ENCODE measurements at places on chromosomes 4 and X.

DNA sequence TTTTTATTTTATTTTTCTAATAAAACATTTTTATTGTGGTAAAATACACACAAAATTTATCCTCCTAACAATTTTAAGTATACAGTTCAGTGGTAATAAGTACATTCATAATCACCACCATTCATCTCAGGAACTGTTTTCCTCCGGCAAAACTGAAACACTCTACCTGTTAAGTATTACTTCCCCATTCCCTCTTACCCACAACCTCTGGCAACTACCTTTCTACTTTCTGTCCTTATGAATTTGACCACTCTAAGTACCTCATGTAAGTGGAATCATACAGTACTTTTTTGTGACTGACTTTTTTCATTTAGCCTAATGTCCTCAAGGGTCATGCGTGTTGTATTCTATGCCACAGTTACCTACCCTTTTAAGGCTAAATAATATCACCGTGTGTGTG lies 21.1 kb upstream of the HSFX4 start:
- DNase-seq, result no peak

- DNase-seq, result no peak
Measured at GRCh38 chr4:13103382-13104015, 380.6 kb downstream of the RAB28 start.

GRCh38 chr4:85700362-85700761 lies 225.4 kb downstream of the ARHGAP24 start:
- no peak for DNase-seq

- DNase-seq, result no peak
Measured at GRCh38 chr4:121462660-121463261, 81.9 kb upstream of the QRFPR start.

GRCh38 chrX:53122013-53122412 lies 28.1 kb downstream of the KANTR start:
- DNase-seq, result no peak

DNA sequence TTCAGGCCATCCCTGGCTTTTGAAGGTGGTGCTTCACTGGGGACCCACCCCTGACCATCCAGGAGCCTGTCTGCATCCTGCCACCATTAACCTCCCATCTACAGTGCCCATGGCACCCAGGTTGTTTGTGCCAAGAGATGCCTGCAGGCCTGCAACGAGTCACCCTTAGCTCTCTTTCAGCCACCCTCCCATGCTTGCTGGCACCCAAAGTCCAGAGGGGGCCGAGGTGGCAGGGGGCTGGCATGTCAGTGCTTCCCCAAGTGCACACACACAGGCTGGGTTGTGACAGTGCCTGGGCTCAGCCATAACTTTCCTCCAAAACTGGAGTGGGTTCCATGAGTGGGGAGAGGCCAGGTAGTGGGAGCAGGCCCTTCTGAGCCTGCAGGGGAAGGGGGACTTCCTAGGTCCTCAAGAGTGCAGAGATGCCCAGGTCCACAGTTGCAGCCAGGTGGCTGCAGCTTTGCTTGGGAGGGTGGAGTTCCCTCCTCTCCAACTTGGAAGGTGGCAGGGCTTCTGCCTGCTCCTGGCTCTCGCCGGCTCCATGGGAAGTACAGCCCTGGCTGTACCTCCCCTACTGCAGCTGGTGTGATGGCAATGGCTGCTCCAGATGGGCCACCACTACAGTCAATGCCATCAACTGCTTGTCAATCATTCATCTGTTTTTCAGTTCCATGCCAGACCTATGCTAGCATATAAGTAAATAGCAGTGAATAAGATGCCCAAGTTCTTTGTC lies 235.9 kb upstream of the GIMD1 start:
- no peak for DNase-seq

DNA sequence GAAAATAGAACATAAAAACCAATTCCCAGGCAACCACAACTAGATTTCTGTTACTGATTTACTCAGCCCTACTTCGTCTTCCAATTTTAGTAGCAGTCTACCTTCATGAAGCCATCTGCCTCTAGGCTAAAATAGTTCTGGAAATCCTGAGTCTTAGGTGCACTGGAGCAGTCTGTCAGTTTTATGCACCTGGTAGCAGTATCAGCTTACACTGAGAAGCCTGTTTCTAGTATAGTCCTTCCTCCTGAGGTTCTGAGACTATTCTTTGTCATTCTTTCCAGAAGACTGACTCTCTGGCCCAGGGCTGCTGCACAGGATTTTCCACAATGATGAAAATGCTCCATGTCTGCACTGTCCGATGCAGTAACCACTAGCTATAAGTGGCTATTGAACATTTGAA lies 16.9 kb upstream of the HPRT1 start:
- no peak for DNase-seq

DNA sequence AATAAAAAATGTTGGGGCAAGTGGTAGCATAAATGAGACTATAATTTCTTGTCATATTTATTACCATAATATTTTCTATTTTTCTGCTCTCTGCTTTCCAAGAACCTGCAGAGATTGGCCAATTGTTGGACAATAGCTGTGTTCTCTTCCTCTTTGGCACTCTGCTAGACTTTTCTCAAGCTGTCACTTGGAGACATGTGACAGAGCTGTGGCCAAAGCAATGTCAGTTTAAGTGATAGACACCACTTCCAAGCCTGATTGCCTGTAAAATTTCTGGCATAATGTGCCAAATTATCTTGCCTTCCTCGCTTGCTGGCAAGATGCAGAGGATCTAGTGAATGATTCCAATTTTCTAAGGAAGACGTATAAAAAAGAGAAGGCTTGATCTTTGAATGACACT lies 162.2 kb upstream of the NDST4 start:
- no peak for DNase-seq

DNA sequence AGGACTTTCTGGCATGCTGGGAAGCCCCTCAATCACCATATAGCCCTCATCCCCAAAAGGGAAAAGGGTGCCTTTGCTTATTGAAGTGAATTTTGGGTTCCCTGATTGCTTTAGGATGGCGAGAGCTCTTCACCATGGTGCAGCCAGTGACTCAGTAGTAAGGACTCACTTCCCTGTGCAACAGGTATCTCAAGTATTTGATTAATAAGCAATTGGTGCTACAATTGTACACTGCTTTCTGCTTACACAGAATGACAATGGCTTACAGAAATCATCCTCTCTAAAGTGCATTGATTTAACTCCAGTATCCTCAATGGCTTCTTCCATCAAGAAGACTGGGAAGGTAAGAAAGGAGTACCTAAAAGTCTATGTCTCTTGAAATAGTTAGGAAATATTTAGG lies 143.7 kb upstream of the SMIM10 start:
- DNase-seq, result no peak

DNA sequence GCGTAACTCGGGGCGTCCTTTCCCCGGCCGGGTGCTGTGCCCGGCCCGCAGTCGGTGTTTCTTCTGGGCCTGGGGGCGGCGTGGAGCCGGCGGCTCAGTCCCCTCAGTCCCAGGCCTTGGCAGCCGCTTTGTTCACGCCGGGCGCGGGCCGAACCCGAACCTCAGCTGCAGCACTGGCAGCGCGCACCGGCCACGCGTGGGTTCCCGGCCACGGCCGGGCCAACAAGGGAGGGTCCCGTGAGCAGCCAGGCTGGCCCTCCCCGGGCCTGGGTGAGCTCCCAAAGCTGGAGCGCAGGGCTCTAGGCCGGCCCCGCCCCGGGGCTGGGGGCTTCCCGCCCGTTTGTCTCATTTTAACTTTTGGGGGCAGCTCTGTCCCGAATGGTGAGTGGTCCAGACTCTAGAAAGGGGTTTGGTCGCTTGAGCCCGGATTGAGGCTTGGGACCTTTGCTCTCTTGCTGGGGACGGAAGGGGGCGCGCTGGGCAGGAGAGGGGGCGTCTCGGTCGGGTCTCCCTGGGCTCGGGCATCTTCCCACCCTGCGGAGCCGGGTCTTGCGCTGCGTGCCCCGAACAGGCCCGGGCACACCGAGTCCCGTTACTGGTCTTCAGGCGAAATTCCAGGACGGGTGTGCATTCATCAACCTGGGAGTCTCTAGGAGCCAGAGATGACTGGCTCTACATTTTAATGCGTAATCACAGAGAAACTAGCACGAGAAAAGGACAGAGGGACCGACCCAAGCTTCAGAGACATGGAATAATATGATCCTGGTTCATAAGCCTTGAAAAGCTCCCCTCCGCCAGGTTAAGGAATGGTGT lies 177.1 kb downstream of the CBR4 start:
- DNase-seq, result no peak

DNA sequence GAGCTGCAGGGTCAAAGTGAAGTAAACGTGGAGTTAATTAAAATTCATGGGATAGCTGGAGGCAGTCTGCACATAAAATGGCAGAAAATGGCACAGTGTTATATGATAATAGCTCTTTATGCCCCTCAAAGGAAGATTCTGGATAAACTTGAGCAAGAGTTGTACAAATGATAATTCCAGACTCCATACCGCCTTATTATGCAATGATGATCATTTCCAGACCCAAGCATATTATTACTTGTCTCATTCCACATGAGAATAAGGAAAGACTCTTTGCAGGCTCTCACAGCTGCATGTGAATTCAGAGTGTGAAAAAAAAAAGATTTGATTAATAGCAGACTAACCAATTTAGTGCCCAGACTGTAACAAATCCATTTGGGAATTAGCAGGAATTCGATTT lies 105.4 kb downstream of the STK32B start:
- DNase-seq, result no peak

DNA sequence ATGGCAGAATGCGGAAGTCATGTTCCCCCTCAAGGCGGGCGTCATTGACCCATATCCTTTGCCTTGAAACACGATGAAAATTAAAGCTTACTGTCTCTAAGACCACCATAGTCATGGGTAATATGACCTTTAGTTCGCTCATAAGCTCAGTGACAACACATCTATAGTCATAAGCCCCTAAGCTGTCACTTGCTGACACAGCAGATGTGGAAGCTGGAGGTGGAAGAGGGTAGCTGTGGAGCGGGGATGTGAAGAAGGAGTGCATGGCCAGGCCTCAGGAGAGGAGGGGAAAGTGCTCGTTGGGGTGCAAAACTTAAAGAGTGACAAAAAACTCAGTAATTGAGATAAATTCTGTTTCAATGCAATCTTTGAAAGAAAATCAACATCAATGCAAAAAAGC lies 134.0 kb upstream of the PDLIM3 start:
- no peak for DNase-seq

DNA sequence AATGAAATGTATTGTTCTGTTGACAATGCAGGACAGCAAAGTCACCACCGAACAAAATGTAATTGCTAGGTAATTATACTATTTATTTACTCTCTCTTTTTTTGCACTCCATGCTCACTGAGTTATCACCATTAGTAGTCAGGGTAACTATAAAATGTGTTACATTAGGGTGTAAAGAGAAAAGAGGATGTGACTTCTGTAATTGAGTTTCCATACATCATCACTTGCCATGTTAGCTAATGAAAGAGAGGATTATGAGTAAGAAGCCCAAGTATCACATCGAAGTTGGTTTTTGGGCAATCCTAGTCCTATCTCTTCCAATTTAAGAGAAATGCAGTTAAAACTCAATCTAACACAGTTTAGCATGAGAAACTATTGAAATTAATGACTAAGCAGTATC lies 7.6 kb downstream of the ZXDA start:
- DNase-seq, result no peak

DNA sequence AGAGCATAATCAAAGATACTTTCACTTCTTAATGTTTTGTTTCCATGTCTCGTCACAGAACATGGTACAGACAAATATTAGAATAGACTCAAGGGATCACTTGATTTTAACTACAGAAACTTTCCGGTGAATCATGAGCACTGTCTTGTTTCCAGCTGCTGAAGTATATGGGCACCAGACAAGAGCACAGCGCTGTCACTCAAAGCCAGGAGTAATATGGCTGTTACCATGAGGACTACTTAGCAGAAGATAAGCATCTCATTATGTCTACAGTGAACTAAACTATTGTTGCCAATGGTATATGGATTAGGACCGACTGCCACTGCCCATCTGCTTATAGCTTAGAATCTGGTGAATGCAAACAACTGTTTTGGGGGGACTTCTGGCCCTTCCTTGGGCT lies 34.3 kb downstream of the MECP2 start:
- DNase-seq, result no peak

All from activated naive CD8-positive, alpha-beta T cell treated with anti-CD3 and anti-CD28 coated beads, Interleukin-2, amount 50 U/mL, for 16 hours (primary cell).